Panc1 (cell line): ENCODE measurements at places on chromosomes 11 and 22.
A peak's percentile ranks its signal among the peaks of the same experiment; 100 is the strongest.

DNA sequence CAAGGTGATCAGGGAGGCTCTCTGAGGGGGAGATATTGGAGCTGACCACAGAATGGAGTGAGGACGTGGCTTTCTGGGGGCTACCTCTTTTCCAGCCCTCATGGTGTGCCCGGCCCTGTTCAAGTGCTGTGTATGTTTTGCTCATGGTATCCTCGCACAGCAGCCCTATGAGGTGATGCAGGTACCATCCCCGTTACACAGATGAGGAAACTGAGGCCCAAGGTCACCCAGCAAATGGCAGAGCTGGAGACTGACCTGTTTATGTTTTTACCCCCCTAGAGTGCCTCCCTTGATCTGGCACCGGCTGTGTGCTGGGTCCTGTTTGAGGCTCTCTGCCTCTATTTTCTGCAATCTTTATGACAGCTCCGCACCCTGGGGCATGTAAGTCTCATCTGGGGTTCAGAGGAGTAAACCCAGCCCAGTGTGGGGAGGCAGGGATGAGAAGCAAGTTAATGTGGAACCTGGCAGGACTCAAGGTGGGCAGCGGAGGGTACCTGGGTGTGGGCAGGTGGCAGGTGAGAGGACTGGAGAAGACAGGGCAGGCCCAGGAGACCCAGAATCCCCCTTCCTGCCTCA is 20.8 kb downstream of the SGSM1 start:
- DNase-seq: no peak

GRCh38 chr11:35735411-35735810 is 72.8 kb downstream of the TRIM44 start:
- DNase-seq: no peak

DNA sequence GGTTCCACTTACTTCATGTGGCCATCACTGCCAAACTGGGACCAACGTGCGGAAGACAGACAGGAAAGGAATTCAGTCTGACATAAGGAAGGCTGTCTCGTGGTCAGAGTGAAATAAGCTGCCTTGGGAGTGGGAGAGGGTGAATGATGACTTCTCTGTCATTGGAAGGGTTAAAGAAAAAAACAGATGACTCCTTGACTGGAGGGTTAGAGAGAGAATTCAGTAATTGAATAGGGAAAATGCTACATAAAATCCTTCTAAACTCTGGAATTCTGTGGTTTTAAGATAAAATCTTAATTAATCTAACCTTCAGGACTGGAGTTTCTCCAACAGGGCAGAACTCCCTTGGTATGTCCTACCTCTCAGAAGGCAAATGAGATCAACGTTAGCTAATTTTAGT is 33.8 kb downstream of the RAB30 start:
- DNase-seq: no peak

GRCh38 chr11:79098146-79098545 is 342.7 kb downstream of the TENM4 start:
- no peak for DNase-seq

DNA sequence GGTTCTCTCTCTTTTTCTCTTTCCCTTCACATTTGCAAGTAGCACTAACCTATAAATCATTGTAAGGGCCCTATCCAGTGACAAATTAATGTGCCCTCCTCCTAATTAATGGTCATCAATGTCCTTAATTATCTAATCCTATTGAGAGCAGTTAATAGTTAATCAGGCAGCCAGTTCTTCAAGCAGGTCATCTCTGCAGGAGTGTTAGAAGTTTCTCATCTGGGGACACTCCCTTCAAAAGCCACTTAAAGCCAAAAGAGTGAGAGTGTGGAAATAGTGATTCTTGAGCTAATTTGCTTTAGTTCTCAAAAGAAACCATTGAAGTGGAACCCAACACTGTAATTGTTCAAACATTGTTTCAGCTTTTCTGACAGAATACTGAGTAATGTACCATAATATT is 141.6 kb downstream of the ELP4 start:
- no peak for DNase-seq

DNA sequence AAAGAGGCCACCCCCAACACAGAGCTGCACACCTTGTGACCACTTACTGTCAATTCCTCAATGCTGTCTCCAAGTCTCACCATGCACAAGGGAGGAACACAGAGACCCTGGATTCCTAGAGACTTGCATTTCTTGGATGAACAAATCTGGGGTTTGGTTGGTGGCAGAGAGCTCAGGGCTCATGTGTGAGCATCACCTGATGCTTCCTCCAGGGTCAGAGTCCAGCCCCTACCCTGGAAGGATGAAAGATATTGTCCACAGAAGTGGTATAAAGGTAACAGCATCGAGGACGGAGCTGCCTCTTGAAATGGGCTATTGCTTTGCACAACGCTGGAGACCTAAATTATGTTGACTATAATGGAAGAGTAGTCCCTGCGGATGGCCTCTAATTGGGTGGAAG is 36.0 kb downstream of the GGTLC2 start:
- DNase-seq: no peak

- DNase-seq: no peak
Measured at GRCh38 chr22:49492308-49492707, 335.4 kb downstream of the BRD1 start.

GRCh38 chr22:31343235-31344191 is 2.6 kb downstream of the PATZ1 start:
- no peak for DNase-seq

GRCh38 chr11:3834664-3835461 is 5.9 kb downstream of the RHOG start:
- no peak for DNase-seq

GRCh38 chr11:1755692-1756561 is 5.5 kb upstream of the IFITM10 start:
- no peak for DNase-seq

DNA sequence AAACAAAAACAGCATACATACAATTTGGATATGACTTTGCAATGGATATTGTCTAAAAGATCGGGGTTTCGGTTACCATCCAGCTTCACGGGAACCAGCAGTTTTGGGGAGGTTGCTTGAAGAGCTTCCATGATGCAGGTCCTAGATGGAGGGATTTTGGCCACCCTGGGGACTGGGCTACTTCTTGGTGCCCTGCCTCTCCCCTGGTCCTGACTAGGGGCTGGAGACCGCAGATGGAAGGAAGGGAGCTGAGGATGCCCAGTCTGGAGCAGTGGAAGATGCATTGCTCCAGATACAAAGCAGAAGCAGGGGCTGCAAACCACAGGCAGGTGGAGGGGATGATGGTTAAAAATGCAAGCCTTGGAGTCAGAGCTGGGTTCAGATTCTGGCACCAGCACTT is 13.5 kb downstream of the SOX10 start:
- no peak for DNase-seq

DNA sequence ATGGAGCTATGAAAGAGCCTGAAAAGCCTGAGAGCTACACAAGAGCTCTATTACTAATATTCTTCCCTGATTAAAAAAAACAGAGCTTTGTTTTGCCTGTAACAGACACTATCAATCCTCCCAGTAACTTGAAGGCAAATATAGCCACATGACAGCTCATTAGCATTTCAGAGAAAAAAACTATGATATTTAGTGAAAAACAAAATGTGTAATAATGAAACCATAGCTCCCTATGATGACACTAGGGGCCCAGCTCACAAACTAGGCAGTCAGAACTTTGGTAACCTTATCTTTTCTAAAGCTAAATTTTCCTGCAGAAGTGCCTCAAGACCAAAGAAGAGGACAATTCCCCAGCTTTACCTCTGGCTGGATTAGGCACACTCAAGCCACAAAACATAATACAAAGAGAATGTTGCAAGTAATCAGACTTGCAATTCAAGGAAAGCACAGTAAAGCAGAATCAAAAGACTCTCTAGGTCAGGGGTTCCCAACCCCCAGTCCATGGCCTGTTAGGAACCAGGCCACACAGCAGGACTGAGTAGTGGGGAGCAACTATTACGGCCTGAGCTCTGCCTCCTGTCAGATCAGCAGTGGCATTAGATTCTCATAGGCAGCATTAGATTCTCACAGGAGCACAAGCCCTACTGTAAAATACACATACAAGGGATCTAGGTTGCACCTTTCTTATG is 53.3 kb downstream of the MRTFA start:
- no peak for DNase-seq

- no peak for DNase-seq
Measured at GRCh38 chr11:75558939-75559843, 2.9 kb upstream of the SERPINH1 start.

- DNase-seq: no peak
Measured at GRCh38 chr11:75269896-75270295, 29.3 kb downstream of the TPBGL start.

DNA sequence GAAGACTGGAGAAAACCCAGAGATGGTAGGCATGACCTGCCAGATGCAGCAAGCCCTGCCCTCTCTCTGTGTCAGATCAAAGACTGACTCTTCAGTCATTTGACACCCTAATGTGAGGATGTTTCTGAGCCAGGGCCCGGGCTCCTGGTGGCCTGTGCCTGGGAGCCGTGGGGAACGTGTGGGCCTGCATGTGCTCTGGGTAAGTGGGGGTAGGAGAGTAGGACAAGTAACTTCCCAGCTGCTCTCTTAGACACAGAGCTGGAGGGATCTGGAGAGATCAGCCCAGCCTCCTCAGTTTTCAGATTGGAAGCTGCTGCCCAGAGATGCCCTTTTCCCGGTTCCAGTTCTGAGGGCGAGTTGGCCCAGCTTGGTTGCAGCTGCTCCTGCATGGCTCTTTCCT is 110.8 kb downstream of the TEAD1 start:
- DNase-seq: no peak

- no peak for DNase-seq
Measured at GRCh38 chr22:49727881-49728569, 99.6 kb downstream of the BRD1 start.

DNA sequence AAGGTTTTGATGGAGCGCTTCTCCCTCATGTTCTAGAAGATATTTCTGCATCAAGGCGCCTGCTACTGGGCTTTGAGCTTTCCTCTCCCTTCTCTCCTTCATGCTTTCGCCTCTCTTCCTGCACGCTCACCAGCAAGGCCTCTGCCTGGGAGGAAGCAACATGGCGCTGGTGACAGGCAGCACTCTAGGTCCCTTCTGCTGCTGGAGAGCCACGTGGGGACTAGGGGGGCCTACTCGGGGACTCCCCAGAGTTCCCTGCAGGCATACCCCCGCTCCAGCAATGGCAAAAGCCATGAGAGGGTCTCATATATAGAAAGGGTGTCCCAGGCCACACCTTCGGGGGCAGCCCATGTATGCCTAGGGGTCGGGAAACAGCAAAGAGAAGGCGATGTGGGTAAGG is 49.7 kb downstream of the GRIK4 start:
- no peak for DNase-seq

DNA sequence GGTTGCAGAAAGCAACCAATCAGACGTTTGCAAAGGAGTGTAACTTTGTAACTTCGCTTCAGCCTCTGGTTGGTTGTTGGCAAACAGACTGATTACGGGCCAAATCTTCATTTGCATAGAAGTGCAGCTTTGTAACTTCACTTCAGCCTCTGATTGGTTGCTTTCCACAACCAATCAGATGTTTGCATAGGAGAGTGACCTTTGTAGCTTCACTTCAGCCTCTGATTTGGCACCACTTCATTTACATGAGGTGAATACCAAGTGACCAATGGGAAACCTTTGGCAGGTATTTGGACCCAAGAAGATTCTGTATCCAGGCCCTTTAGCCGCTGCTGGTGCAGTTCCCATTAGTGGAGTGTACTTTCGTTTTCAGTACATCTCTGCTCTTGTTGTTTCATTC is 16.0 kb downstream of the USP47 start:
- DNase-seq: no peak

DNA sequence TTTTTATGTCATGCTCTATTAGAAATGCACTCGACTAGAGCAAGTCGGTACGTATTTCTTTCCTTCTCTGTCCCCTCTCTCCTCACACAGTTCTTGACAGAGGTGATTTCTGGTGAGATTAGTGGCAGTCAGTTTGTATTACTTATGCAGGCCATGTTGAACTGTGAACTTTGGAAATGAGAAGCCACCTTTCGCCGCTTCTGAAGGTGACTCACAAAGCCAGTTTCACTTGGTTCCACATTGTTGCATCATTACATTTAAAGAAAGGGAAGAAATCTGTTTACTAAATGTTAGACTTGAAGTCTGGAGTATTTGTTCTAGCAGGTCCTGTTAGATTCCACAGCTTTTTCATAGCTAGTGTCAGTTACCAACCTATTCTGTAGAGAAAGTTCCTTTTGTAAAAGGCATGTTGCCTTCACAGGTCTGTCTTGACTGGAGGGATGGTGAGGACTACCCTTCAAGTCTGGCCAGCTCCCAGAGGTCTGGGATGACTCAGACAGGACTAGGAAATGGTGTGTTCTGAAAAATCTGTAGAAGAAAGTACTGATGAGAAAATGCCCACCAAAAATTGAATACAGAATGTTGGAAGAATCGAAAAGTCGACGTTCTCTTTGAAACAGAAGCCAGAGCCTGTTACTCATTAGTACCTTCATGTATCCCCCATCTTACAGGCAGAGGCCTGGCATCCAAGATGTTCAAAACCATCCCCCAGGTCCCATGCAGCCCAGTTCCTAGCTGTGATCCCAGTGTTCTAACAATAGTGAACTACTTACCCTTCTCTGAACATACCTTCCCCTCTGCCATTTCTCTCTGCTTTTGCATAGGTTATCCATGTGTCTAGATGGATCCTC is 181.4 kb downstream of the DBX1 start:
- DNase-seq: peak; percentile 59

- peak; percentile 25 for DNase-seq
Measured at GRCh38 chr22:32080904-32081303, 37.8 kb downstream of the SLC5A1 start.

DNA sequence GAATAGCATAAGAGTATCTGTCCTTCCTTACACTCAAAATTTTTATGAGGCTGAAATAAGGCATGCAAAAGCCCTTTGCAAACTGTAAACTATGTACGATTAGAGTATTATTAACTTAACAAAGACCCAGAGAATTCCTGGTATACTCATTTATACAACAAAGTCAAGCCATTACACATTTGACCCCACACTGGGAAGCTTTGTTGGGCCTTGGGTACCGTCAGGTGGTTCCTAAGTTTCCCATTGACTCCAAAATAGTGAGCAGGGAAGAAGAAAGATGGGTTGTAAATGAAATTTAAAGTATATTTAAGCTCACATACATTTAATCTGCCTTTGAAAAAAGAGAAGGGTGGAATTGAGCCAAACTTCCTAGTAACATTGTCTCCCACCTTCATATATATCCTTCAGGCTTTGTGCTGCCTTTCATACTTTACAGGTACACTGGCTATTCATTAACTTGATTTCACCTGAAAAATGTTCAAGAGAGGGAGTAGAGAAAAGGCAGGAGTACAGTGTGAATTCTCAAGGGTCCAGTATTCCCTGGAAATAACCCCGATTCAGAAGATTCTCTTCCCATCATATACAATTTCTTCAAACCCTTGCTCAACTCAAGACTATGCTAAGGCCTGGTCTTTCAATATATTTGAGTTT is 68.6 kb downstream of the SOX6 start:
- no peak for DNase-seq

GRCh38 chr11:123152951-123153350 is 42.1 kb downstream of the CLMP start:
- no peak for DNase-seq

GRCh38 chr11:2923446-2924375 is 5.5 kb downstream of the PHLDA2 start:
- no peak for DNase-seq
